Dermis microvascular lymphatic vessel endothelial cell (primary cell): ENCODE measurements at places on chromosomes 2 and 18. TPM values are rescaled to one million over a fixed set of nuclear protein-coding genes. Genes with fewer than 3 reads are reported as not detected.
A peak's percentile ranks its signal among the peaks of the same experiment; 100 is the strongest.

ASIC4 gene
- total RNA-seq: not detected in 2 replicates

DNA sequence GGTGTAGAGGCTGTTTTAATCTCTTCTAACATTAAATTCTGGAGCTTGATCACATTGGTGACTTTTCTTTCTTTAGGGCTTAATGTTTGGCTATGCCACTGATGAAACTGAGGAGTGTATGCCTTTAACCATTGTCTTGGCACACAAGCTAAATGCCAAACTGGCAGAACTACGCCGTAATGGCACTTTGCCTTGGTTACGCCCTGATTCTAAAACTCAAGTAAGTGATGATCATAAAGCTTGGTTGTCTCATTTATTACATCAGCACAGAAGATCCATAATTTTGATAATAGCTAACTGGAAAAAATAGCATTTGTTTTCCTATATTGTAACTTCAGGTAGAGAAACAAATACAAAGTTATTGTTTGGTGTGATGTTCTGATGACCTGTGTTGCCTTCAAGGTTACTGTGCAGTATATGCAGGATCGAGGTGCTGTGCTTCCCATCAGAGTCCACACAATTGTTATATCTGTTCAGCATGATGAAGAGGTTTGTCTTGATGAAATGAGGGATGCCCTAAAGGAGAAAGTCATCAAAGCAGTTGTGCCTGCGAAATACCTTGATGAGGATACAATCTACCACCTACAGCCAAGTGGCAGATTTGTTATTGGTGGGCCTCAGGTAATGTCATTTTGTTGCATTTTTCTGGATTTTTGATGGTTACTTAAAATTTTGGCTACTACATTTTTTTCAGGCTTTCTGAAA, 2.9 kb downstream of the MAT2A start:
- DNase-seq: no peak

- DNase-seq: no peak
Measured at GRCh38 chr2:20196053-20196656, 28.8 kb downstream of the SDC1 start.

- no peak for DNase-seq
Measured at GRCh38 chr18:24518596-24518995, 58.2 kb downstream of the HRH4 start.

DOCK10 gene
- 4.6 and 6.1 TPM in 2 replicates for total RNA-seq

DNA sequence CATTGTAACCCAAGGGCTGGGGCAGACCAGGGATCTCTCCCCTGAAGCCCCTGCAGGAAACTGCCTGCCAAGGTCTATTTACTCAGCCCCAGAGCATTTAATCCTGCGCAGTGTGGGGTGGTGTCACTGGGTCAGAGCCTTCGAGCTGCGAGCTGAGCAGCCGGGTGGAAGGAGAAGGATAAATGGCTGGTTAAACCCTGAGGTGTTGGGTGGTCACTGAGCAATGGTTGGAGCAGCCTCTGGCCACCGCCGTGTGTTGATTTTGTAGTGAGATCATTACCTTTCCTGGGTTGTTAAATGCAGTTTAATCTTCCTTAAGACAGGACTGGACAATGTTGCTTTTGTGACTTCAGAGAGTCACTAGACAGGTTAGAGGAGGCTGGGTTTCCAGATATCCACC, 98.1 kb downstream of the SETBP1 start:
- DNase-seq: no peak

- no peak for DNase-seq
Measured at GRCh38 chr2:104654811-104655210, 199.1 kb upstream of the POU3F3 start.

- DNase-seq: no peak
Measured at GRCh38 chr18:66641056-66641455, 37.2 kb upstream of the CDH19 start.

- DNase-seq: no peak
Measured at GRCh38 chr2:16958266-16958665, 292.6 kb upstream of the CYRIA start.

DNA sequence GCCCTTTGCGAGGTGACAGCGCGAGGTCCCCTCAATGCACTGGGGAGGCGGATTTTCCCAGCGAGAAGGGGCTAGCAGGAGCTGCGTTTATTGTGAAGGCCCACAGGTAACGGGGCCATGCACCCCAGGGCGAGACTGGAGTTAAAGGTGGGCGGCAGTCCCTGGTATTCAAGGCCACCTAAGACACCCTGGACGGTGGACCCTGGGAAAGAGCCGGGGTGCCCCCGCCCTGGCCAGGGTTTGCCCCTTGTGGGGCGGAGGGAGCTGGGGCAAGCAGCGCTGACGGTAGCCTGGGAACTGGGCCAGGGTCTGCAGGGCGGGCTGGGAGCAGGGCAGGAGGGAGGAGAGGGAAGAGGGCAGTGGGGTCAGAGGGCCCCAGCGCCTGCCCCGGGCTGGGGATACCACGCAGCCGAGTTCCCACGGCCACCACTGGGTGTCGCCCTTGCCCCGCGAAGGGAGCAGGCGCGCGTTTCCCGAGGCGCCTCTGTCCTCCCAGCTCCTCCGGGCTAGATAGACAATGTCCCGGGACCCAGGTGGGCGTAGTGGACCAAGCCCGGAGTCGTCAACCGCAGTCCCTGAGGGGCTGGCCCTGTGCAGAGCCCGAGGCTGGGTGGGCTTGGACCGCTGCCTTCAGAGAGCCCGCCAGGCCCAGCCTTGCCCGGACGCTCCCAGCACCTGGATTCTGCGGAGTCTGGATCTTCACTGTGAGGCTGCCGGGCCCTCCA, 80.2 kb downstream of the SMAD4 start:
- peak; percentile 1 for DNase-seq

DNA sequence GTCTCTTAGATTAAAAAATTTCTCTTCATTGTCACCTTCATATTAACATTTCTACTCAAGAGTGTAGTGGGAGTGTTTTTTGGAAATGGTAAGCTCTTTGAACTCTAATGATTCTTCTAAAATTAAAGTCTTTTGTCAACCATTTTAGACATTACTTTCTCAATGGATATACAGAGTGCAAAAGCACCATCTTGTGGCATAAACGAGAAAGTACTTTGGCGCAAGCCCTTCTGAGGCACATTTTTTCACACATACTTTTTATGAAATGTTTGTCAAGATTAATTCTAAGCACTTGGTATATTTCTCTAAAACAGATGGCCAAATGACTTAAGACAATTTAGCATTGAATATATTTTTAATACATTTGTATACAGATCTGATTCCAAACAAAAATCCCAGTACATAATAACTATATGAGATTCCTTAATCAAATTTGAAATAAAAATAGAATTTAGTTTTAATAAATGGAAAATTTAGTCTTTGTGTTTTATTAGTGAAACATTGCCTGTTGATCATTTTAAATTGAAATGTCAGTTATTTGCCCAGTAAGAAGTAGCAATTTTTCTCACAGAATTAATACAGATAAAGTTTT, 63.3 kb upstream of the GALNT5 start:
- DNase-seq: peak; percentile 64

GRCh38 chr18:77512152-77512551, 262.5 kb downstream of the GALR1 start:
- no peak for DNase-seq

VWC2L gene
- not detected in 2 replicates for total RNA-seq

NLRC4 gene
- under 0.01 TPM in 1 of 2 replicates, not detected in the other for total RNA-seq

TFPI gene
- total RNA-seq: 716 and 1,528 TPM in 2 replicates

PRKAG3 gene
- not detected in 2 replicates for total RNA-seq

GRCh38 chr2:113227698-113228097, 51.0 kb downstream of the PAX8 start:
- DNase-seq: no peak

DNA sequence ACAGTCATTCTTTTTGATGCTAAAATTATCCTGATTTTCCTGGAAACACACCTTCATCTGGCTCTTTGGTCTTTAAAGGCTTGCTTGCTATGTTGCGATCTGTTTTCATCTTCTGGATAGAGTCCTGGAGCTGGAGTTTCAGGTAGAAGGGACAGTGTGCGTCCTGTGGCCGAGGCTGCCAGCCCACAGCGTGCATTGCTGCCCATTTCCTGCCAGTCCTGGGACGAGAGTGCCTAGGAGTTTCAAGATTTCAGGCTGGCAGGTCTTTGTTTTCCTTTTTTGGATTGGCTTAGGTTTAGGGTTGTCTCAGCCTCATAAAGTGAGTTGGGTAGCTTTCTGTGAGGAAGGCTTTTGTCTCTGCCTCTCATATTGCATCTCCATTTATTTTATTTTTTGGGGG, 14.5 kb downstream of the DGKD start:
- DNase-seq: no peak

- no peak for DNase-seq
Measured at GRCh38 chr2:240211598-240212424, 71.4 kb upstream of the OTOS start.

- no peak for DNase-seq
Measured at GRCh38 chr2:238378230-238379095, 48.3 kb upstream of the ASB1 start.

DNA sequence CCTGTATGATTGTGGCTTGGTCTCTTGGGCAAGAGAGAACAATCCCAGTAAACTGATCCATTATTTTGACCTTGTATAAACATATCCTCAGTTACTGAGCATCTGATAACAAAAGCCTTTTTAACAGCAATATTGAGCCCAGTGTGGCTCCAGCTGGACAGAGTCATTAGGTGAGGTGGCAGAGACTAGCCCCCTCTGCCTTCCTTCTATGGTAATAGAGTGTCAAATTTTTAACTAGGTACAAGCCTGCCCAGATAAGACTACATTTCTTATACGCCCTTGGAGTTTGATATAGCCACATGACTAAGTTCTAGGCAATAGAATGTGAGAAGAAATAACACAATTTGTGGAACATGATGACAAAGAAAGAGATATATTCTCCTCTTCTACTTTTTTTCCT, 56.2 kb downstream of the HNMT start:
- DNase-seq: no peak

PLEKHH2 gene
- under 0.01 and 0.13 TPM in 2 replicates for total RNA-seq

KIF5C gene
- total RNA-seq: under 0.01 TPM in 2 replicates

ST8SIA3 gene
- not detected in 2 replicates for total RNA-seq

CCDC148 gene
- 0.13 TPM in 2 replicates for total RNA-seq

CCDC74B gene
- total RNA-seq: 0.51 and 0.64 TPM in 2 replicates

DNA sequence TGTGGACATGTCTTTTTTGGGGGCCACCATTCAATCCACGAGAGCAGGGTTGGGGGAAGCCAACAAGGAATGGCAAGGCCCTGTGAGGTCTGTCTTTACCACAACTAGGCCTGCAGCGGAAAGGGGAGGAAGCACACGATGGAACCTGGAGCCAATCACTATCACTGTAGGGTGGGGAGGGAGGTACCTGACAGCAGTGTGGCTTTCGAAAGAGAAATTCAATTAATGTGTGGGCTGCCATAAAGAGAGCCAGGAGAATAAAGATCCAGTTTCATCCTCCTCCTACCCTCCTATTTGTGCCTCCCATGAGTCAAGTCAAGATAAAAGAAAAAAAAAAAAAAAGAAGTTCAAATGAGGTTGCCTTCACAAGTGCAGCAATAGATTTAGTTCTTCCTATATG, 18.9 kb upstream of the RBMS1 start:
- no peak for DNase-seq

DNA sequence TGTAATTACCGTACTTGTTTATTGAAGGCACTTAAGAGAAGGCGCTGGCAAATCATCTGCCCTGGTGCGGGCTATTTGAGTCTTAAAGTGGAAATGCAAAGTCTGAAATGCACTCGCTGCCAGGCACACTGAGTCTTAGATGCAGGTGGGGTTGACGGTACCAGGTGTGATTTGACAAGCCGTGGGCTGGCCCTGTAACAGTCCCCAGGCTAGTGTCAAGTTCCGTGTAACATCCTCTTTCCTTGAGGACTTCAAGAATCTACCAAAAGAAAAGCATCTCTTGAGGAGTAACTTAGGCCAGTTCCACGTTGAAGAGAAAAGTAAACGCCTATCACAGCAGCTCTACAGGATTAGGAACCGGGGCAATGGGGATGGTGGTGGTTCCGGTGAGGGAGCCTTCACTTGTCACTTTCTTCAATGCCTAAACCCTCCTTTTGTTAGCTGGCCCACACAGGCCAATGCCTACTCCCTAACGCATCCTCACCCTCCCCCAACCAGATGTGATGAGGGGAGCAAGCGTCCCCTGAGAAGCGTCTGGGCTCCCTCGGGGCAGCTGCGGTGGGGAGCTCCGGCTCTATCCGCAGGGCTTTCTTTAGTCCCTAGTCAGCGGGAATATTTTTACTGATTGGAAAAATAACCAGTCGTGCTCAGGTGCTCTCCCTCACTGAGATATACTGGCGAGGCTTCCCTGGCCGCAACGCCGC, 1.5 kb upstream of the UGP2 start:
- DNase-seq: no peak

VIT gene
- 0.26 TPM in 1 of 2 replicates, not detected in the other for total RNA-seq

COBLL1 gene
- total RNA-seq: 1.6 and 2.2 TPM in 2 replicates

DNA sequence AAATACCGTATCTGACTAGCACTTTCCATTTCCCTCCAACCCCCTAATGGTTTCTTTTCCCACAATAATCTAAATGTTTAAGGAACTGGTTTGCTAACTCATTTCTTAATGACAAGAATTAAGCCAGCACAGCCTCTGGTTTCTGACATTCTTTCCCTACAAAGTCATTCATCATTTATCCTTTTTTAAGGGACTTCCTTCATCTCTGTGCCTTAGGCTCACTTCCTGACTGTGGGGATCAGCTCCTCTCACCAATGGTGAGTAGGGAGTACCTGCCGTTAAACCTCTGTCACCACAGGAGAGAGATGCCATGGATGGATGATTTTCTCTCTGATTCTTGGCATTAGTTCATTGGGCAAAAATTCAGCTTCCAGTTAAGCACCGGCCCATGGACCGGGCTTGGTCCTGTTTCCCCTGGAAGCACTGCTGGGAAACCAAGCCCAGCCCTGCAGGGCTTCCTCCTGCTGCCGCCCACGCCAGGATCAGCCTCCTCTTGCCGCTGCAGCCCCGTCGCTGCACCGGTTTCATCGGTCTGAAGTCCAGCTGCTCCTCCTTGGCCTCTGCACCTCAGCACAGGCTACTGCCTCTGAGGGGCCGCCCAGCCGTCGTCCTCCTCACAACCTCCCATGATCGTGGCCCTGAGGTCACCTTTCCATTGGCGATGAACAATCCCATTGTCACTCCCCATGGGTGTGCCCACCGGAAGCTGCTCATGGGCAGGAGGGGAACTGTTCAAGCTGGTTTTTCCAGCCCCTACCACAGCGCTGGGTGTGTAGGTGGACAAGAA, 64.0 kb upstream of the ZNF516 start:
- DNase-seq: no peak

DNA sequence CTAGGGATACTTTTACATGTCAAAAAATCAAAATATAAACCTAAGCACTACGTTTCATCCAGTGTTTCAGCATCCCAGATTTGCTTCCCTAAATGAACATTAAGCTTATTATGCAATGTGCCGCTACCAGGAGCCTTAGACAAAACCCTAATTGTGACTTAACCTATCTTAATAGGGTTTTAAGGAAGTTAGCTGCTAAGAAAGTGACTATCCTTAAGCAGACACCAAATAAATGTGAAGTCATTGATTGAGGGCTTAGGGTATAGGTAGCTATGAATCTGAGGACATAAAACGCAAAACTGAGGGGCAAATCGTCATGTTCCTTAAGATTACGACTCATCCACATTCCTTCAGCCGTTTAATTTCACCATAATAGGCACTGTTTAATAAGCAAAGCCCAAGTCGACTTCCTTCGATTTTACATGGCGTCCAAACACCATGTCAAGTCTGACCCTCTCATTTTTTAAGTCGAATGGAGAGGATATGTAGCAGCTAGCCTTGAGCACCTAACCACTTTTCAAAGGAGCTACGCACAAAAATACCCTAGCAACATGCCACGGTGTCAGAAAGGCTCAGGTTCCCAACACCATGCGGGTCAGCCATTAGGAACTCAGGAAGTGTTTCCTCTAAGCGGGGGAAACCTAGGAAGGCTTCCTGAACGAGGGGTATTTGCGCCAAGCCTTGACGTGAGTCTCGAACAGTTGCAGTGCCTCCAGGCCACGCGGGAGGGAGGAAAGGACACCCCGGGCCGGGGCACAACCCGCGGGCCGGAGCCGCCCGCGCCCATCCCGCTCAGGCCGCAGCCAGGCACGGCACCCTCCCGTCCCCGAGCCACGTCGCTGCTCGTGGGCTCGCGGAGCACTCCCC, 1.0 kb downstream of the HDLBP start:
- DNase-seq: peak; percentile 27
